G401 (cell line): ENCODE measurements at places on chromosomes 7 and 10. TPM values are rescaled to one million over a fixed set of nuclear protein-coding genes. Genes with fewer than 3 reads are reported as not detected.

GRCh38 chr10:3990307-3990706 is 205.3 kb upstream of the KLF6 start:
- no peak for DNase-seq

GRCh38 chr7:1586827-1587705 is 17.2 kb upstream of the PSMG3 start:
- DNase-seq = no peak

GRCh38 chr10:26527018-26527417 is 88.9 kb downstream of the APBB1IP start:
- no peak for DNase-seq

DNA sequence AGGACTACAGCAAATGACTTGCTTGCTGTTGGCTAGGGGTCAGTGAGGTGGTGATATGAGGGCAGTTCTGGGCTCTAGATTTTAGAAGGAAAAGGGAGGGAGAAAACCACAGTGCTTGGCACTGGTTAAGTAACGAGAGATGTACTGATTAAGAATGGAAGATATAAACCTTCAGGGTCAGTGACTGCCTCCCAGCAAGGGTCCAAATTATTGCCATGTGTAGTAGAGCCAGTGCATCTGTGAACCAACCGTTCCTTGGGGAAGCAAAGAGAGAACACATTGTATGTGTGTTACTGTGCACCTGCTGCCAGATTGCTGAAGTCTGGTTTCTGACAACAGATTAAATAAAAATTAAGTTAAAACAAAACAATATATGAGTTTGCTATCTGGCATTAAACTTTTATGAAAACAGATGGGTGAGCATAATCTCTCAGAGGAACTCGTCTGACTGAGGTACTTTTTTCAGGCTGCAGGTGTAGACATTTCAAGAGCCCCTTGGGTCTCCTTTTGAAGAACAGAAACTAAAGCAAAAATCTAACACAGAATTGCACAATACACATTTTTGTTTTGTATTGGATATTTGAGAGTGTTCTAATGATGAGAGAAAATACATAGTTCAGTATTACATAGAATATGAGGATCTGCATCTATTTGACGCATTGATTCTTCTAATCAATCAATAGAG is 1120.6 kb downstream of the SORCS3 start:
- DNase-seq = no peak

The GNGT1 gene
- not detected in 2 replicates for total RNA-seq

The CFAP46 gene
- total RNA-seq = 6.2 and 11.3 TPM in 2 replicates

The TMEM176A gene
- total RNA-seq = not detected in 2 replicates

The PDZD8 gene
- total RNA-seq = 8.6 and 27.2 TPM in 2 replicates
